ENCODE measurements at places on chromosomes 12 and 14.

DNA sequence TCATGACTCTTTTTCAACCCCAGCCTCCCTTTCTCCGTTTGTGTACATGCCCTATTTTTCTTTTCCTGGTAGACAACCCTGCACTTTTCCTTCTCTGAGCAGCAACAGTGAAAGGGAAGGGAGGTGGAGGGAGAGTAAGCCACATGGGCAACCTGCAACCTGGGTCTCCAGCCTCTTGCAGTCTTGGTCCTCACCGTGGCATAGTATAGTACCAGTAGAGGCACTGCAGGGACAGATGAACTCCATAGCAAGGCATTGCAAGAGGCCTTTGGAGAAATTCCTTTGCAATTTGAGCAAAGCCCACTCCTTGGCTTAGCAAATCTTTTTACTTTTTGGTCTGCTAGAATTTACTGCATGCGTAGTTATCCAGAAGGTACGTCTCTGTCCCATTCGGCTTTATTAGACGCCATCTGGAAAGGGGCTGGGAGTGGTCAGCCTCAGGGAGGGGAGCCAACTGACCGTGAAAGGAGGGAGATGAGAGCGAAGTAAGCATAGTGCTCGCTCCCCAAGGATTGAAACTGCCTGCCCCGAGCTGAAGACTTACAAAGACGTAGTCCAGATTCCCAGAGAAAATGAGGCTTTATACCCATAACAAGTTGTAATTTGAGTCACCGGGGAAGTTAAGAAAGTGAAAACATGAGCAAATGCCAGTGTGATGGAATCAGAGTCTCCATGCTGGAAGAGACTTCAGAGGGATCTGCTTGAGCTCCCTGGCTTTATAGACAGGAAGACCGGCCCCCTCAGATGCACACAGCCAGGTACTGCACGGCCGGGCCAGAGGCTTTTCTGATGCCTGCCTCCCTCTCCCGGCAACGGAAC, 332.0 kb downstream of the CACNA1C start:
- DNase-seq: no peak

GRCh38 chr12:46124132-46124847, 133.9 kb upstream of the SCAF11 start:
- DNase-seq: no peak

DNA sequence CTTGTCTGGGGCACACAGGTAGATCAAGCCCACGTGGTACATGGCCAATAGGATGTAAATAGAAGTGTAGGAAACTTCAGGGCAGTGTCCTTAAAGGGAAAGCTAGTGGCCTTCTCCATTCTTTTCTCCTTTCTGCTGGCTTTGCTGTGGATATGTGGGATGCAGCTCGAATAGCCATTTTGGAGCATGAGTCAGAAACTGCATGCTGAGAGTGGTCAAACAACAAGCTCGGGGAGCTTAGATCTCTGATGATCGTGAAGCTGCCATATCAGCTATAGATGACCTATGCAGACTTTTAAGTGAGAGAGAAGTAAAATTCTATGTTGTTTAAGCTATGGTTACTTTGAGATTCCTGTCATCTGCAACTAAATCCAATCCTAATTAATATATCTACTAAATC, 241.3 kb upstream of the DAAM1 start:
- no peak for DNase-seq

DNA sequence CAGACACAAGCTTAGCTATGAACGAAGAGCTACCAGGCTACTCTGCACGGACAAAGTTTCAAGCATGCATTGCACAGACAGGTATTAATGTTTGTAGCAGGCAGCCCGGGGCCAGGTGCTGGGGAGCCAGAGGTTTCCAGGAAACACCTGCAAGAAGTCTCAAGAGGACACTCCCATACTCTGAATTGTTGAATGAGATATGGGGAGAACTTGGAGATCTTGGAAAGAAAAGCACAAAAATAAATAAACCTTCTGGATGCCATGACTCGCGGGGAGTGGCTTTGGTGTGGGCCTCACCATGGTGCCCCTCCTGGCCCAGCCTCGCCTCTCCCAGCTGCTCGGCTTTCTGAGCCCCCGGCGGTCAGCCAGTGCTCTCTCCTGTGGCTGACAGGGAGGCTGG, 186.8 kb downstream of the TTC7B start:
- DNase-seq: no peak

- no peak for DNase-seq
These were observed 4.5 kb downstream of the USP30 start for GRCh38 chr12:109056891-109057290.

- no peak for DNase-seq
These were observed 148.0 kb upstream of the PDE3A start for GRCh38 chr12:20220339-20220738.

GRCh38 chr14:68199554-68200151, 380.1 kb downstream of the RAD51B start:
- no peak for DNase-seq
